ENCODE measurements at places on chromosomes 5 and 9. TPM values are rescaled to one million over a fixed set of nuclear protein-coding genes. Genes with fewer than 3 reads are reported as not detected.

PCDHA11 gene
- polyA plus RNA-seq = not detected

CD74 gene
- polyA plus RNA-seq = 4,860 TPM

PCDHGA9 gene
- polyA plus RNA-seq = 0.29 TPM

NKD2 gene
- 7.0 TPM for polyA plus RNA-seq

GRCh38 chr5:130323804-130324454, 419.7 kb downstream of the CHSY3 start:
- DNase-seq = no peak

DNA sequence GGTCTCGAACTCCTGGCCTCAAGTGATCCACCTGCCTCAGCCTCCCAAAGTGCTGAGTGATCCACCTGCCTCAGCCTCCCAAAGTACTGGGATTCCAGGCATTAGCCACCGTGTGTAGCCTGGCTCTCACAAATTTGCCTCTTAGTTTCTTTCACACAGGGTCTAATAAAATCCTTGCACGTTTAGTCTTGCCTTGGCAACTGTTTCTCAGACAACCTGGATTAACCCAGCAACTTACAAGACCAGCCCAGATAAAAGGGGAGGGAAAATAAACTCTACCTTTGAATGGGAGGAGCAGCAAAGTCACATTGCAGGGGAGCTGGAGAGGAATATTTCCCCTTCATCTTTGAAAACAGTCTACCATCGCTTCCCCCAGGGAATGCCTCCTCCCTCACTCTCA, 29.3 kb upstream of the GNA14 start:
- no peak for DNase-seq

DNA sequence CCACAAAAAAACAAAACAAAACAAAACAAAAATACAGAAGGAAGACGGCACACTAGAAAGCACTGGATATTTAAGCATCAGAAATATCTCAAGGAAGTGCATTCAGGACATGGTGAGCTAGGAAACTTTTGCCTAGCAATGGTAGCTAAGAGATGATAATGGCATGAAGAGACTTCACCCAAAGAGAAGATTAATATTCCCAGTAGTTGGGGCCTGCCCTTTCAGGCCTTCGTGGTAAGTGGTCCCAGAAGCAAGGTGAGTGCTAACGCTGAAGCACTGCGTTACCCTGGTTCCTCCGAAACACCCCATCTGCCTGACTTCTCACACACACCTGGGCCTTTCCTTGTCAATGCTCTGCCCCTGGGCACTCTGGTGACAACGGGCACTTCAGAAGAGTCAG, 585.2 kb downstream of the RAB3C start:
- no peak for DNase-seq

GRCh38 chr9:108467653-108468324, 388.0 kb downstream of the ACTL7B start:
- no peak for DNase-seq

DNA sequence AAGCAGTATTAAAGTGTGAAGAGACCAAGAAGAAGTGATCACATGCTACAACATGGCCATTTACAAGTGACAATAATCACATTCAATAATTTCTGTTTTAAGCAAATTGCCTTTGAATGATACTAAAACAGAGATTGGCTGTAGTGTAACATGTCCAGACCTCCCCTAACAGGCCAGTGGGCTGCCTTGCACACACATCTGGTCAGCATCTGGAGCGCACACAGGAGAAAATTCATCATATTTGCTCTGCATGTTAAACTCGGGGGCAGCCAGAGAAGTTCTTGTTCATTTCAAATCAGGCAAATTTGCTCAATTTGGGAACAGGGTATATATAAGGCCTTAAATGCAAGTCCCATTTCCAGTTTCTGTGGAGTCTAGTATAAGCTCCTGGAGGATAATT, 111.1 kb upstream of the FBXL7 start:
- no peak for DNase-seq

GRCh38 chr9:125495172-125496119, 211.6 kb downstream of the MAPKAP1 start:
- DNase-seq = no peak

DNA sequence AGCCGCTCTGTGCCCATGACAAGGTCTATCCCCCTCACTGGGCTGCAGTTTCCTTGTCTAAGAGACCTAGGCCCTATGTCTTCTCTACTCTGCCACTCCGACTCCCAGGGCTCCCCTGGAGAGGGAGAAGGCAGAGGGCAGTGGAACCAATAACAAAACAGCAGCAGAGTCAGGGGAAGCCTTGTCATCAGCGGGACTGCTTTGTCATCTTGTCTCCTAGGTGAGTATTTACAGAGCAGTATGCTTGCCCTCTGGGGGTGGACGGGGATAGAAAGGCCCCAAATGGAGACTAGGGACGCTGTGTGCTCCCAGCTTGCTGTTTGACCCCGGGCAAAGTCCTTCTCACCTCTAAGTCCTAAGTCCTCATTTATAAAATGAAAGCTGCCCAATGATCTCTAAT, 318.5 kb downstream of the CDK5RAP2 start:
- DNase-seq = no peak

DNA sequence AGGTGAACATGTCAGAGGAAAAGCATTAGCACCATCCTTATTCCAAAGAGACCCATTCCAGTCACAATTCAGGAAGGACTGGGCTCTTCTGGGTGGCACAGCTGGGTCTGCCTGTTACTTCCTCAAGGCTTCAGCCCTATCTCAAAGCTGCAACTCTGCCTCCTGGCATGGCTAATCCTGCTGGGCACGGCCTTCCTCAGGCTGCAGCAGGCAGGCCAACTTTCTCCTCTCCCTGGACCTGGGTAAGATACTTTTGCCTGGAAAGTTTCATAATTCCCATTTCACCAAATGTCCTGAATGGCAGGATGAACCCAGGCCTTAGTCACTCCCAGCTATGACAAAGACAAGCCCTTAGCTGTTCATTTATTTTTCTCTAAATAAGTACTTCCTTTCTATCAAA, 50.1 kb downstream of the MACROH2A1 start:
- DNase-seq = no peak

DNA sequence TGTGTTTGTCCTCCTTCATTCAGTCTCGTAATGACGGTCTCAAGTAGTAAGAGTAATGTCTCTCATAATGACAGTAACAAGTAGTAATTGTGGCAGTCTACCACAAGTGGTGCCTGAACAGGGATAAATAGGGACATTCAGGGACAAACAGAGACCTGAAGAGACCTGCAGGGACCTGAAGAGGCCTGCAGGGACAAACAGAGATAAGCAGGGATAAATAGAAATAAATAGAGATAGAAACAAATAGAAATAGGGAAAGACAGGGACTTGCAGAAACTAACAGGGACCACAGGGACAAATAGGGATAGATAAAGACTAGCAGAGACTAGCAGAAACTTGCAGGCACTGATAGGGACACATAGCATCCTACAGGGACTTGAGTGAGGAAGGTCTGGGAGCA, 7.9 kb downstream of the UGT3A2 start:
- no peak for DNase-seq

DNA sequence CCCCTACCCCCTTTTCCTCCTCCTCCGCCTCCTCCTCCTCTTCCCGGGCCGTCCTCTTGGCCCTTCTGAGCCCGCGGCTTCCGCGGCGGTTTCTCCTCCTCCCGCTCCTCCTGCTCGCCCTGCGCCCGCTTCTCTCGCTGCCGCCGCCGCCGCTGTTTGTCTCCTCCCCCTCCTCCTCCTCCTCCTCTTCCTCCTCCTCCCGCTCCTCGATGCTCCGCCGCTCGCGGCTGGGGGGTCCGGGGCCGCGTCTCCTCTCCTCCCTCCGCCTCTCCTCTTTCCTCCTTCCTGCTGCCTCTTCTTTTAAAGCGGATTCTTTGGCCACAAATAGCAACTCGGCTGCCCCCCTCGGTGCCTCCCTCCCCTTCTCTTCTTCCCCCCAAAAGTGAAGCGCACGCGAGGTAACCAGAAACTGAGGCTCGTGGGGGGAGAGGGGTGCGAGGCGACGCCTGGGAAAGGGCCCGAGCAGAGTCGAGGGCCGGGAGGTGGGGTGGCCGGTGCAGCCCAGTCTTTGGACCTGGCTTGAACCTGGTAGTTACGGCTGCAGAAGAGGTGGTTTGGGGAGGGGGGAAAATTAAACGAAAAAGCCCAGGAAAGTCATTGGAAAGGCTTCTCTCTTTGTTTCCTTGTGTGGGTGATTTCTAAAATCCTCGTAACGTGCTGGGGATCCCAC, 1058.5 kb upstream of the DMAC1 start:
- peak; percentile 74 for DNase-seq

GRCh38 chr5:127517110-127517479, 345 bp upstream of the PRRC1 start:
- no peak for DNase-seq

DNA sequence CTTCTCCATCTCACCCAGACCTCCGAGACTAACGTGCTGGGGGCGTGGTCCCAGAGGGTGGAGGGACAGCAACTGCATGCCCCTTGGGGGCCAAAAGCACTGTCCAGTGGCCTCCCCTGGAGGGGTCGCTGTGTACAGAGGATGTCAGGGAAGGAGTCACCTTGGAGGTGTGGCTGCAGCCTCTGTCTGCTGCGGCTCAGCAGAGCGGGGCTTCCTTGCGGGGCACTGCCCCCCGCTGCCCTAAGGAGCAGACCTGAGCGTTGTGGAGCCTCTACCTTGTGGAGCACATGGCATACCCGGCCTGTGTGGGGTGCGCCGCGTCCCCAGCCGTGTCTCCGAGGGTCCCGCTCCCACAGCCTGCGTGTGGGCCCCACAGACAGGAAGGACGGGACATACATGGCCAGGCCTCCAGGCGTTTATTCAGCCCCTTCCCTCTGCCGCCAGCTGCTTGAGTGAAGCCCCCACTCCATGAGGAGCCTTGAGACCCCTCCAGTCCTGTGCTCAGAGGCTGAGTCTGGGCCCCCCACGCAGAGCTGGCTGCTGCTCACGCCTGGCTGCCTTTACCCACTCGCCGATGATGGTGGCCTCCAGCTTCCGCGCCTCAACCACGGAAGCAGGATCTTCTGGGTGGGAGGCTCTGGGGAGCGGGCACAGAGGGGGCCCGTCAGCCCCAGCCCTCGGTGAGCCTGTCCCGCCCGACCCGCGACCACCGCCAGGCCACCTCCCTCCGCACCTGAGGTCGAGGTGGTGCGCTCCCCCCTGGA, 4.2 kb downstream of the DPP7 start:
- DNase-seq = no peak

GRCh38 chr5:62828742-62829603, 250.4 kb downstream of the LRRC70 start:
- no peak for DNase-seq

DNA sequence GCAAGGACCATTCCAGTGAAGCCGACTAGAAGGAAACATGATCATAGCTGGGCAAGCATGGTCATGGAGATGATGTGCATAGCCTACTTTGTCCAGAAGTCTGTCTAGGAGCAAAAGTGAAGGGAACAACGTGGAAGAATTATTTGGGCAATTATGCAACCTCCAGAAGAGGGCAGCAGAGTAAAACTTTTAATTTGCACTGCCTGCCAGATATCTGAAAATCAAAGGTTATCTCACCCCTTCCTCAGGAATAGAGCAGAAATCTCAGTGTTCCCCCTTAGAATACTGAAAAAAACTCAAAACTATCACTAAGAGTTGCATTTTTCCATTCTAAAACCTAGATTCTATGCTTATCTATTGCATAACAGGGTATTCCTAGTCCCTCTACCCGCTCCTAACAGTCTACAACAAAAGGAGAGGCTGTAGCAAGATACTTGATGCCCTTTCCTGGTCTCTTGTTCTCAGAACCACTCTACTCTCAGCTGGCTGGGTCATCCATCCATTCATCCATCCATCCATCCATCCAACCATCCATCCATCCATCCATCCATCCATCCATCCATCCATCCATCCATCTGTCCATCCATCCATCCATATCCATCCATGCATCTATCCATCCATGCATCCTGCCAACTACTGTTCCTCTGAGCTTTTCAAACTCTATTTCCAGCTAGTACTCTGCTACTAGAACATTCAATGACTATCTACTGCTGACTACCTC, 8.4 kb upstream of the SETD9 start:
- DNase-seq = no peak

DNA sequence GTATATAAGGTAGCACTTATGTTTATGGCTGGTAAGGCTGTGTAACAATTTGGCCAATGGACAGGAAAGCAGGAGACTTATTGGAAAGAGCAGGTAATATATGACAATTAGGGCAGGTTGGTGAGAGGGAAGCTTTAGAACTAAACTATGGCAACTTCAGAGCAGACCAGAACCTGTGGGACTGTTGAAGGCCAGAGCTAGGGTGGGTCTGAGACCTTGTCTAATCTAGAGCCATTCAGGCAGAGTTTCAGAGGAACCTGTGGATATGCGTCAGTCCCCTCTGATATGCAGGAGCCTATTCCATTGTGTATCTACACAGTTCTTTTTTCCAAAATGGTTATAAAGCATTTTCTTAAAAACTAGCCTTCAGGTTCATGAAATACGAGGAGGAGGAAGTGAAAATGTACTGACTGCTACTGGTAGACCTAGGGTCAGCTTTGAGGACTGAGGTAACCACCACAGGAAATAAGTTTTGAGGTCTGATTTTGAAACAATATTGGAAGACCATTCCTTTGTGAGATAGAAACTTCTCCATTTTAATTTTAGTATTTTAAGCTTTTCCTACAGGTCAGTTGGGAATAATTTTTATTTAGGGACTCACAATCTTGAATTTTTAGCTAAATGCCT, 37.6 kb downstream of the ELL2 start:
- no peak for DNase-seq

- peak; percentile 95 for DNase-seq
Observed at GRCh38 chr9:36765468-36766341, 193.0 kb downstream of the MELK start.

DNA sequence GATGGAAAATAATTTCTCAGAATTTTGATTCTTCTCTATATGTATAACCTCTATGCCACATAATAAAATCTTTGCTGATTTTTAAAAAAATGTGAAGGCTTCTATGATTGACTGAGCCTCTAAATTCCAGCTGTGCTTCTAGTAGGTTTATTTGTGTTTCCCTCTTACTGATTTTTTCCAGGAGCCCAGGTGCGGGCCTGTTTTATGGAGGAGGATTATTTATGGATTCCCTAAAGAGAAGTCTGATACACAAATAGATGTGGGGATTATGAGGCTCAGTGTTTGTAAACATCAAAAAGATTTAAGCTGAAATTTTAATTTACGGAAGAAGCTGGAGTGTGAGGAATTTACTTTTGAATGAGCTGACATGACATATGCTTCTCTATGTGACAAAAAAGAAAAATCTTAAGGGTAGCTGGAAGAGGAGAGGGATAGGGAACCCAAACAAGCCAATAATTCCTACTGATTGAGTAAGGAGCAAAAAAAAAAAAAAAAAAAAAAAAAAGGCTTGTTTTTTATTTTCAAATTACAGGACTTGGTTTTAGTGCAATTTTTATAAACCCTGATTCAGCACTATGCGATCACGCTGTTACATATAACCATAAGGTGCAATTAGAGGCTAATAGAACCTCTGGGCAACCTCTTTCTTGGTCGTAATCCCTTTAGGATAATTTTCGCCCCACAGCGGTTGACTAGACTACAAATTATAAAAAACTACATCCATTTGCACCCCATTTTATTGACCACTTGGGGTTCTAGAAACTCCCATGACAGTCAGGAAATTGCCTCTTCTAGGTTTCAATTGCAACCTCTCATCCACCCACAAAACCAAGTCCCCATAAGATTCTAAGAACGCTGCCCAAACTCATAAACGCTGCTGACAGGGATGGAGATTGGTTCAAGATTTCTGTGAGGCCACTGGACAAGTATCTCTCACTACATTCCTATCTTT, 44.4 kb upstream of the RAI14 start:
- DNase-seq = no peak
